CD4-positive, alpha-beta T cell treated with Interleukin-21 for 1 hour (primary cell): ENCODE measurements at places on chromosomes 1 and 21.
A peak's percentile ranks its signal among the peaks of the same experiment; 100 is the strongest.

DNA sequence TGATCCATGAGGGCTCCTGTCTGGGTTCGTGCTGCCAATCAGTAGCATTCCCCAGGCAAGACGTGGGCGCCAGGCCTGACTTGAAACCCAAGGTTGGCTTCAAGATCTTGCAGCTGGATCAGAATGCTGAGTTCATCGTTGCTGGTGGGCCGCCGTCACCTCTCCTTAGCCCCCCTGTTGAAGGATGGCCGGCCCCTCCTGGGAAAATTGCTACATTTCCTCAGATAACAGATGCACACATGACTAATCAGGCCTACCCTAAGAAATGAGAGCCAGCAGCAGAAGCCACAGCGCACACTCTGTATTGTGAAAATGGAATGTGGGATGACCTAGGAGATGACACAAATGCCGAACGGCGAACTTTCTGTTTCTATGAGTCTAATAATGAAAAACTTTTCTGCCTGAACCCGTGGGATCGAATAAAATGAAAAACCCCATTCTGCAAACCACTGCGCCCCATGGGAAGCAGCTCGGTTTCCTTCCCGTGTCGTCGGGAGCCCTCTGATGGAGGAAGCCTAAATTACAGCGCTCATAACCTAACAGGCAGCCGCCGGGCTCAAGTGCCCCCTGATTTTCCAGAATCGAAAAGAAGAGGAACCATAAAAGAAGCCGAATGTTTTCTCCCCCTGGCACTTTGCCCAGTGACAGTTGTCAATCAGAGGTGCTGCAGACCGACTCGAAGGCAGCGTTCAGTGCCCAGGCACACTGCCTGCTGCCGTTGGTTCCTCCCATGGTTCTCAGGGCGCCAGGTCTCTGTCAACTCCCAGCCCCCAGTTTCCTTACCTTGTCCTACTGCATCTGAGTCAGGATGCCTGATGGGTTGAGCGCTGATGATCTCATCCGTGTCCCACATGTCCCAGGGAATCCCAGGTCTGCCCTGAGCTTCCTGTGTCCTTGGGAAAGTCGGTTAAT lies 38.2 kb upstream of the H6PD start:
- DNase-seq: peak; percentile 56

GRCh38 chr1:209318181-209319056 lies 265.1 kb upstream of the CAMK1G start:
- DNase-seq: no peak

DNA sequence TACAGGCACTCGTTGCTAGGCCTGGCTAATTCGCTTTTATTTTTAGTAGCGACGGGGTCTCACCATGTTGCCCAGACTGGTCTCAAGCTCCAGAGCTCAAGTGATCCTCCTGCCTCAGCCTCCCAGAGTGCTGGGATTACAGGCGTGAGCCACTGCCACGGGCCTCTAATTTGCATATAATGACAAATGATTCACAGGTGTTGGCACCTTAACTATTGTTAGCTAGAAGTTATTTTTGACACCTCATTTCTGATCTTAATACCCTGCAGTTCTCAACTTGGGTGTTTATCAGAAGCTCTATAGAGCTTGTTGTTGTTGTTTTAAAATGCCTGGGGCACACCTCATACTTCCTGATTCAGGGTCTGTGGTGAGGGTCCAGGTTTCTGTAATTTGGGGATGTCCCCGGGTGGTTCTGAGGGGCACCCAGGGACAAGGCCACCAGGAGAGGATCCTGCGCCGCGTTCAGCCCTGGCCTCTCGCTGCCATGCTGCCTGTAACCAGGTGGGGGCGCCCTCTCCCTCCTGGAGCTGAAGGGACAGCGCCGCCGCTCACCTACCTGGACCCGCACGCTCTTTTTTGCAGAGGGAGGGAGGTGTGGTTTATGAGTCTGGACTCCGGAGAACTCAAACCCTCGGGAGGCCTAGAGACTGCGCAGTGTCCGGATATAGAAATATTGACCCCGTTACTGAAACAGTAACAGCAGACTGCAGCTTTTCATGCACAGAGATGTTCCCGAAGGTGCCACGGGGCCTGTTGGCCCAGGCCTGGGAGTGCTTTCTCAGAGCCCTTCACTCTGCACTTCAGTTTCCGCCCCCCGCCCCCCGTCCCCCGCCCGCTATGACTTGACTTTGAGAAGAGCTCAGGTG lies 23.0 kb upstream of the NEK2 start:
- DNase-seq: peak; percentile 82

DNA sequence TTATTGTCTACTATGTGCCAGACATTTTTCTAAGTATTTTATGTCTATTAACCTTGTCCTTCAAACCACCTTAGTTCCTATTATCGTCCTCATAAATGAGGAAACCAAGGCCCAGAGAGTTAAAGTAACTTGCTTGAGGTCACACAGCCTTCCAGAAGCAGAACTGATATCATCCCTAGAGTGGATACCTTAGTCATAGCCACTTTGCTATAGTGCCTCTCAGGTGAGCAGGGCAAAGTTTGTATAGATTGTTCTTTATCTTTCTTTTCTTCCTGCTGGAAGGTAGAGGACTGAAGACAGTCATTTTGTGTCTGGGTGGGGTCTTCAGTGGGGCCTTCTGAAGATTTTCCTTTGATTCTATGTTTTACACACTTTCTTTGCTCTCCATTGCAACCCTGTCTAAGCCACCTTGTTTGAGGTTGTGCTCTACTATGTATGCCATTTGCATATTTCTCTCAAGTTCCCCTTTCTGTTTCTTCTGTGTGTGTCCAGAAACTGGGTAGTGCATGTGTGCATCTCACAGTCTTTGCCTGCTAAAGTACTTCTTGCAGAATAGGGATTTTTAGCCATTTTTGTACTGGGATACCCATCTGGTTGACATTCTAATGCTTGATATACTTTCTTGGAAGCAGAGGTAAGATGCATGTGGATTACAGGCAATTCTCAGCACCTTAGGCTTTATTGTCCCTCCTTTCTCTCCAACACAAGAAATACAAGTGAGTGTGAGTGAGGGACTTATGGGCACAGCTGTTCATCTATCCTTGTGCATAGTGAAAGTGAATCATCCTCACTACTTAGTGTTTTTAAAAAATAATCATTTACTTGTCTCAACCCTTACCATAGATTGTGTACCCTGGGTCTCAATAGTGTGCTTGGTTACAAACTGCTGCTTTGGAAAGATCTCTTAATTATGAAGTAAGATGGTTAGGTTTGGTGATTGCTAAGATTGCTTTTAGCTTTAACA lies 207.6 kb upstream of the HMCN1 start:
- DNase-seq: no peak

DNA sequence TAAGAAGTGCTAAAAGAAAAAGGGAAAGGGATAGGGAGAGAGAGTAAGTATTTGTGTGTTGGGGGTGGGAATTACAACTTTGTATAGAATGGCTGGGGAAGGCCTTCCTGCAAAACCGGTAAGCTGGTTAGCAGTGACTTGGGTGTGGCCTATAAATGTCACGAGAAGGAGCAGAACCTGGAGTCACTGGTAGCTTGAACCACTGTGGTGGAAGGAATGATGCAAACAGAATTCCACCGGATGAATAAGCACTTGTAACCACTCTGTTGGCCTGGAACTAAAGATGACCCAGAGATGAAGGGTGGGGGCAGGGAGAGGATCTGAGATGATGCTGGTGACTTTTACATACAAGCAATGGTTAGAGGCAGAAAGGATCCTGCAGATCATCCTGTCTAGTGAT lies 8.9 kb downstream of the XKR8 start:
- no peak for DNase-seq

DNA sequence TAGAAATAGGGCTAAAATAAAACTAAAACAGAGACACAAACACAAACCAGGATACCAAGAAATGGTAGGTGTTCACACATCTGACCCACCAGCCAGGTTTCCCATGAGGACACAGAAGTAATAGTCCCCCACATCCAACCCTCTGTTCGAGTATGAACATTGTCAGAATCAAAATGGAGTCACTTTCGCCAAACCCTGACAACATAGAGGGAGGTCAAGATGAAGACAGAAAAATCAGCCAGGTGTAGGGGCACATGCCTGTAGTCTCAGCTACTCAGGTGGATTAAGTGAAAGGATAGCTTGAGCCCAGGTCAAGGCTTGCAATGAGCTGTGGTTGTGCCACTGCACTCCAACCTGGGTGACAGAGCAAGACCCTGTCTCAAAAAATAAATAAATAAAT lies 3.8 kb downstream of the UBE2G2 start:
- no peak for DNase-seq

DNA sequence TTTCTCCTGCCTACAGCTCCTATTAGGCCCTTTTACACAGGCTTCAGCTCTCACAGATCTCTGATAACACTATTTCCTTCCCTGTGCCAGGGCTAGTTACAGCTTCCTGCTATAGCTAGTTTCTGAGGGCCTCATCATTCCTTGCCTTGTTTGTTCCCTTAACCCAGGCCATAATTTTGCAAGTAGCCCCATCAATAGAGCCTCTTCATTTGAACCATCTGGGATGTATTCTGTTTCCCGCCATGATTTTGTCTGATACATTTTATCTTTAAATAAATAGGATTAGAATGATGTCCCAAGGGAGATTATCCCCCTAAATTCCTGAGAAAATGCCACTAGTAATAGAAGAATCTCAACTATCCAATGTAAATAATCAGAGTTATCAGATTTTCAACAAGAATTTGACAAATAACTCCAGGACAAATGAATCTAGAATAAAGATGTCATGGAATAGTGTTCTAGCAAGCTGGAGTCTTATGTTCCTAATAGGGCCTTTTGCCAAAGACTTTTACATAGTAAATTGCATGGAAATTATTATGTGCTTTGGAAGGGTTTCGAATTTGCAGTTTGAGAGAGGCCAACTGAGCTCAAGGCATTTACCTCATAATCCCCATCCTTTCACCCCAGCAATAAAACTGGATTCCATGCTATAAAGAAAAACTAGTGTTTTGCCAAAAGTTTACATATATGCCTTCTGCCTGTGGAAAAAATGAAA lies 16.1 kb downstream of the IFT25 start:
- DNase-seq: no peak

DNA sequence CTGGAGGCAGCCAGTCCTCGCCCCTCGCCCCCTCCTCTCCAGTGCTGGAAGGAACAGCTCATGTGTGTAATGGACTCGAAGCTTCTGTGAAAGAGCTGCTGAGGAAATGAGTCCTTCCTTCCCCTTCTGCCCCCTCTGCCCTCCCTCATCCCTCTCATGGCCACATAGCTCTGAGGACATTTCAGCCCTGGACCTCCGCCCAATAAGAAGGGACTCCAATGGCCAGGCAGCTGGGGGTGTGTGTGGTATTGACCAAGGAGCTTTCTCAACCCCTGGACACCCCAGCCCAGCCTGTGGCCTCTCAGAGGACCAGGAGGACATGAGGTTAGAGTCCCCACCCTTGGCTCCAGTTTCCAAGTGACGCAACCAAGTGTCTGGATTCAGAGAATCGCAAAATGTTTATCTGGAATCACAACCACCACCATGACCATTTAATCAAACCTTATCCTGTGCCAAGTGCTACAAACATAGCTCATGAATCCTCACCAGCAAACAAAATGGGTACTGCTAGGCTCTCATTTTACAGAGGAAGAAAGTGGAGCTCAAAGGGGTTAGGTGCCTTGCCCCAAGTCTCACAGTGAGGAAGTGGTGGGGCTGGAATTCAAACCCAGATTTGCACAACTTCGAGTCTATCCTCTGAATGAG lies 47.8 kb upstream of the ECE1 start:
- no peak for DNase-seq

- no peak for DNase-seq
Measured at GRCh38 chr1:156654700-156655099, 12.8 kb downstream of the BCAN start.

DNA sequence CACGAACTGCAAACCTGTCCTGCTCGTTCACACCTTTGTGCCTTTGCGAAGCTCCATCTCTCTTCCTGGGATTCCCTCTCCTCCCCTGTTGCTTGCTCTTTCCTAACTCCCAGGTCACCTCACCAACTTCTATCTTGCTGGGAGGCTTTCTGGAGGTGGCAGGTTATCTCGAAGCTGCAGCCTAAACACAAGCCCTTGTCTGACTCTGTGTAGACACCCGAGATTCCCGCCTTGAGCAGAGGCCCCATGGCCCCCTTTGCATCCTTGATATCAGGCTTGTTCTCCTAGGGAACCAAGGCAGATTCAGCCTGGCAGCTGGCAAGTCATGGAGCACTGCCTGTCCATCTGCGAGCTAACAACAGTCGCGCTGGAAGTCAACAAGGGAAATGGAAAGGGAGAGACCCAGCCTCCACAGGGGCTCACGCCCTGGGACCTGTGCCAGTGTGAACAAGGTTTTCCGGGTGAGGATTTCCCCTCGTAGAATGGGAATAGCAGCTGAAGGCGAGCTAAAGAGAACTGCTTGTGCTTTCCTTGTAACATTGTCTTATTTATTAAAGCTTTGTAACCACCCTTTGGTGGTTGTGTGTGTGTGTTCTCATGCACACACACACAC lies 109.5 kb upstream of the JUN start:
- no peak for DNase-seq

GRCh38 chr1:160377585-160378206 lies 10.8 kb downstream of the NHLH1 start:
- no peak for DNase-seq

GRCh38 chr1:158809862-158810261 lies 21.3 kb upstream of the MNDA start:
- no peak for DNase-seq

DNA sequence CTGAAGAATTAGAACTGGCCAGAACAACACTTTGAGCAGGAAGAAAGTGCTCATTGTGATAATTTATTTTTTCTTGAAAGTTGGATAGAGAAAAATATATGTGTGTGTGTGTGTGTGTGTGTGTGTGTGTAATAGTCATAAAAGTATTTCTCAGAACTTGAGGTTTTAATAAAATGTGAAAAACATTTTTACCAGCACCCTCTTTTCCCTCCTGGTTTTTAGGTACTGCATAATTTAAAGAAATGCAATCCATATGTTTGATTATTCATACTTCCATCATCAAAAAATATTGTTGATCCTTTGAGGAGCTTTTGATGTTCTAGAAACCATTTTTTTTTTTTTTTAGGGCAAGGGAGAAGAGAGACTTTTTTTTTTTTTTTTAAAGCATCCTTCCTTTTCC lies 66.8 kb upstream of the JUN start:
- DNase-seq: no peak

DNA sequence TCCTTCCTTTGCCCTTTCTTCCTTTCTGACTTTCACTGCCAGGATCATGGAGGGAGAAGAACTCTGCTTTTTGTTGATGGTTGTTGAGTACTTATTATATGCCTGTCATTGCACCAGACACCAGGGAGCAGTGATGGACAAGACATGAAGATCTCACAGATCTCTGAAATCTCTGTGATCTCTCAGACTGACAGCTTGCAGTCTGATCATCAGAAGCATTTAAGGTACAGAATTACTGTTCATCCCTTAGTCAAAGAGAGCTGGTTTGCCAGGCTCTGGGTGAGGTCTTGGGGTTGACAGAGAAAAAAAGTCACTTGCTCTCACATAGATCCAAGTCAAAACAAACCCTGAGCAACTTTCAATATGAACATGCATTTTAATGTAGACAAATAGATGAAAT lies 299.5 kb upstream of the FMN2 start:
- no peak for DNase-seq

GRCh38 chr1:15011661-15012060 lies 141.9 kb upstream of the TMEM51 start:
- no peak for DNase-seq

GRCh38 chr1:203764105-203765028 lies 616 bp upstream of the LAX1 start:
- no peak for DNase-seq

GRCh38 chr1:33256221-33256470 lies 146 bp upstream of the ZNF362 start:
- DNase-seq: no peak
